Stimulated activated CD8-positive, alpha-beta memory T cell treated with anti-CD3 and anti-CD28 coated beads, Interleukin-15, amount 100 ng/mL, for 24 hours (primary cell): ENCODE measurements at places on chromosomes 5 and 9.

- DNase-seq = no peak
These were observed 1.5 kb downstream of the CLTA start for GRCh38 chr9:36192196-36192595.

DNA sequence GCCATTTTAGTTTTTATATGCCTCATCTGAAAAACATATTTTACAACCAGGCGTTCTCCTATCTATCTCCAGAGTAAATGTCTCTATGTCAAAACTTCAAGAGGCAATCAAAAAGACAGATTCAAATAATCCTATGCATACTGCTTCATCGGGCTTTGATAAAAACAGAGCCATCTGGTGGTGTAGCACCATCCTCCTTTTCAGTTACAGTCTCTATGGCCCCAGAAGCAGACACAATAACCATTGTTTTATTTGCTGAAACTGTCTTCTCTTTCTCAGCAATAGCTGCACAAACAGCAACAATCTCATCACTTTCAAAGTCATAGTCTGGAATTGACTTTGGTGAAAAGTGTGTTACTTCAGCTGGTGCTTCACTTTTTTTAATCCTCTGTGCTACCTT, 36.3 kb downstream of the PTGER4 start:
- no peak for DNase-seq

DNA sequence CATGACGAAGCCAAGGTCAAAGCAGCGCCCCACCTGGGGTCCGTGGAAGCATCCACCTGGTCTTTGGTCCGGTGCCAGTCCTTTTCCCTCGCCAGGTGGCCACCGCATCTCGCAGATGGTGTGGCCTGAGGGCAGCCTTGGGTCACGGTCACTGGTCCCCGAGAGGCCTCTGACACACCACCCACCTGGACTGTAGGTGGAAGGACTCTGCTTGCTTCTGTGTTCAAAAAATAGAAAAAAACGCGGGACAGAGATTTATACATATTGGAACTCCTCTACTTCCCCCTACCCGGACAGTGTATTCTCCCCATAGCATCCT, 466 bp upstream of the TTC39B start:
- DNase-seq = no peak

DNA sequence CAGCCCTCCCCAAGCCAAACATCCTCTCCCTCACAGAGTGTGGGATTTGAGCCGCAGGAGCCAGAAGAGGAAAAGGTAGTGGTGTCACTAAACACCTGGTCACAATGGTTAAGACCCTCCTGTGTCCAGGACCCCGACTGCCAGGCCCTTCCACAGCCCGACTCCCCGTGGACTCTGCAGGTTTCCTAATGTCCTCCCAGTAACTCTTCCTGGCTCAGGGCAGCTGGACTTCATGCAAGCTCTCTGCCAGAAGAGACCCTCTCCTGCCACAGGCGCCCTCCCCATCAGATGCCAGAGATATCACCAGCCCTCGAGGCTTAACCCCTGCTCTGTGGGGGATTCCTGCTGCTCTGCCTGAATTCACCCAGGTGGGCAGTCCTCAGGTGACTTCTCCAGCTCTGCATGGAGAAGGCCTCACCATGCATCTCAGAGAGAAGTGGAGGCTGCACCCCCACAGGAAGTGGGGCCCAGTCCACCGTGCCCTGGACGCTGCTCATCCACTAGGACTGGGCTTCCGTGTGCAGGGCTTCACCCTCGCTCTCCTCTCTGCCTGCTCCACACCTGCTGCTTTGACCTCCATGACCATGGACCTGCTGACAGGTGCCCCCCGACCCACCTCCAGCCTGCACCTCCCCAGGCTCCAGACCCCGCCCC, 111.2 kb downstream of the ADAMTS2 start:
- no peak for DNase-seq

GRCh38 chr5:152016421-152016820, 91.8 kb upstream of the GLRA1 start:
- no peak for DNase-seq

GRCh38 chr5:561408-561807, 37.2 kb upstream of the SLC9A3 start:
- no peak for DNase-seq

DNA sequence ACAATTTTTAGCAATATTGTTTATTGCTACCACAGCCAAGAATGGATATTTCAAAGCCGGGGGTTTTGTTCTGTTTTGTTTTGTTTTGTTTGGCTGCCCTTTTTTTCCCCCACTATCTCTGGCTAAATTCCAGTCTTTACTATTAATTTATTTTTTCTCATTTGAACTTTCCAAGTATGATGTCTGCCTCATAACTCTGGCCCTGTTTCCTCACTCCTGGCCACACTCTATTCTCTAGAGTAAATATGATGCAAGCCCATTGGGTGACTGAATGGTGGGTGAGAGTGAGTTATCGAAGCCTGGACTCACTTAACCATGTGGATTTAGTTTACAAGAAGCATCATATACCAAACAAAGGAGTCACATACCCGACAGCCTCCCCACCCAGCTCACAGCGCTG, 41.9 kb downstream of the WDR36 start:
- no peak for DNase-seq

DNA sequence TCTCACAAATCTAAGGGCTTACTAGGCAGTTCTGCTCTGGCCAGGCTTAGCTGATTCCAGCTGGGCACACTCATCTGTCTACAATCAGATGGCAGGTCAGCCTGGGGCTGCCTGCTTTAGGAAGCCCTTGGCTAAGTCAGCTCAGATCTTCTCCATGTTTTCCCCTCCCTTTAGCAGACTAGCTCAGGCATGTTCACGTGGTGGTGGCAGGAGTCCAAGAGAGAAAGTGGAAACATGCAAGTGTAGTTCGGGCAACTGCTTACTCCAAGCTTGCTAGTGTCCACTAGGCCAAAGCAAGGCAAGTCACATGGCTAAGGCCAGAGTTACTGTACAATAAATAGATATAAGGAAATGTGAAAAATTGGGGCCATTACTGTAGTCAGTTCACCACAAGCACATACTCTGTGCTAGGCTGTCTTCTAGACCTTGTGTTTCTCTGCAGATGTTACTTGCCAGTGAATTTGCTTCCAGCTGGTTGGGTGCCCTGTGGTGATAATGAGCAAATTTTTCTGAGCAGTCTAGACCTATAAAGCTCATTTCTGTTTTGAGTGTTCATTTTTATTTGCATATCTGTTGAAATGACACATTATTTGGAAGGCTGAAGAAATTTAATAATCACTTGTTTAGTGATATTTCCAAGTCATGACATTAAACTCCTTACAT, 38.3 kb downstream of the RECK start:
- no peak for DNase-seq

DNA sequence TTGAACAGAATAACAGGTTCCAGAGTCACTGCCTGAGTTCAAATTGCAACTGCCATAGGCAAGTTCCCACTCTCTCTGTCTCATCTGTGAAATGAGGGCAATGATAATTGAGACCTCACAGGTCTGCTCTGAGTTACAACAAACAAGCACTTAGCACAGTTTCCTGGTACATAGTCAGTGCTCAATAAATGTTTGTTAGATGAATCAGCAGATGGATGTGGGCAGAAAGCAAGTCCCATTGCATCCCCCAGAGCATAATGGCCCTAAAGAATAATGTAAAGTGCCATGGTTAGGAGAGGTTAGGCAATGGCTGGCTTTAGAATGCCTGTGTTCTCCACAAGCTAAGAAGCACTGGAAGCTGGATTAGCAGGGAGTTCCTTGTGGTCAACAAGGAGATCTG, 136.5 kb upstream of the LARP1 start:
- DNase-seq = no peak
